Activated gamma-delta T cell treated with Interleukin-2 at 50 U/mL for 16 hours (primary cell): ENCODE measurements at places on chromosomes 12 and 14.

DNA sequence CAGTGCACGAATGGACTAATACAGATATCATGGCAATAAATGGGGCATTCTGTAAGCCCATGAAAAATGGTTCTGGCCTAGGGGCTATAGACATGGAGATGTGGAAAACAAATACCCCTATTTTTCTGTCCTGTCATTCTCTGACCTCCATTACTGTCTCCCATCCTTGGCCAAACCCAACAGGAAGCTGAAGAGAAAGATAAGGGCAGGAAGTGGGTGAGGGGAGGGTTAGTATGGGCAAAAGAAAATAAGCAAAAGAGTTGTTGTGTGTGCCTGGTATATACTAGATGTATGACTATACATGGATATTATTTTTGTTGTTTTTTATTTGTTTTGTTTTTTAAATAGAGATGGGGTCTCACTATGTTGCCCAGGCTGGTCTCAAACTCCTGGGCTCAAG lies 339.3 kb downstream of the PCNX1 start:
- DNase-seq, result no peak

GRCh38 chr12:51890511-51891171 lies 2.7 kb downstream of the ANKRD33 start:
- DNase-seq, result no peak

- no peak for DNase-seq
Measured at GRCh38 chr12:129779989-129780388, 123.8 kb downstream of the TMEM132D start.

- DNase-seq, result no peak
Measured at GRCh38 chr12:113934060-113934814, 31.9 kb downstream of the RBM19 start.

GRCh38 chr12:20473133-20473532 lies 104.8 kb downstream of the PDE3A start:
- no peak for DNase-seq

GRCh38 chr12:128259556-128260070 lies 7.4 kb upstream of the TMEM132C start:
- no peak for DNase-seq

GRCh38 chr14:86404989-86405649 lies 875.2 kb downstream of the FLRT2 start:
- DNase-seq, result no peak

DNA sequence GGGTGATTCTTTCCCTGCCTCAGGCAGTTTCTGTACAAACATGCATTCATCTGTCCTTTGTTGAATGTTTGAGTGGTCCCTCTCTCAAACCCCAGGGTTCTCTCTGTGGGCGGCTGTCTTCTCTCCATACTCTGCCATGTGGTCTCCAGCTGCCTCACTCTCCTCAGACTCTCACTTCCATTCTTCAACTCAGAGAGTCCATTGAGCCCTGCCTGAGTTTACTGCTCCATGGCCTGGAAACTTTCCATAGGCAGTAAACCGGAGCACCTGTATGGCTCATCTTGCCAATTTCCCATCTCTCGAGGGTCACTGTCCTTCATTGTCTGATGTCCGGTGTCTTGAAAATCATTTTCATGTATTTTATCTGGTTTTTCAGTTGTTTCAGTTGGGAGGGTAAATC lies 11.3 kb downstream of the C14orf132 start:
- no peak for DNase-seq

DNA sequence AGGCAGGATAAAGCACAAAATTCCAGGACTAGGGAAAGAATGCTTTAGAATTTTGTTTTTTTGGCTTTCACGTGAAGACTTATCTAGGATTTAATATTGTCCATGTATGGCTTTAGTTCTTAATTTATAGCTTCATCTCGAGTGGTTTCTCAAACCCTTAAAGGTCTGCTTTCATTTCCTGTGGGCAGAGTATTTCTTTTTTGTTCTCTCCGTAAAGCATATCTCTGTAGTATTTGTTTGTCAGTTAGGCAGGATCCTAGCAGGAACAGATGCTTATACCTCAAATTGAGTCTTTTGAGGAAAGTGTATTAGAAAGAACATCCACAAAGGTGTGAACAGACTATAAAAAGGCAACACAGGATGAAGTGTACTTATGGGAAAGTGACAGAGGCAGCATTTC lies 697.1 kb upstream of the SEL1L start:
- DNase-seq, result no peak

- DNase-seq, result no peak
Measured at GRCh38 chr12:32533971-32534590, 134.7 kb downstream of the FGD4 start.

- DNase-seq, result no peak
Measured at GRCh38 chr14:99860219-99860618, 67.0 kb downstream of the EML1 start.
